ENCODE measurements at places on chromosomes 11 and 22.

GRCh38 chr11:46489656-46490560 lies 98.3 kb upstream of the CHRM4 start:
- peak; percentile 72 for DNase-seq

- DNase-seq = no peak
These were observed 34.9 kb upstream of the DAGLA start for GRCh38 chr11:61645179-61645868.

- DNase-seq = no peak
These were observed 326.0 kb downstream of the CASP12 start for GRCh38 chr11:104572279-104572678.

DNA sequence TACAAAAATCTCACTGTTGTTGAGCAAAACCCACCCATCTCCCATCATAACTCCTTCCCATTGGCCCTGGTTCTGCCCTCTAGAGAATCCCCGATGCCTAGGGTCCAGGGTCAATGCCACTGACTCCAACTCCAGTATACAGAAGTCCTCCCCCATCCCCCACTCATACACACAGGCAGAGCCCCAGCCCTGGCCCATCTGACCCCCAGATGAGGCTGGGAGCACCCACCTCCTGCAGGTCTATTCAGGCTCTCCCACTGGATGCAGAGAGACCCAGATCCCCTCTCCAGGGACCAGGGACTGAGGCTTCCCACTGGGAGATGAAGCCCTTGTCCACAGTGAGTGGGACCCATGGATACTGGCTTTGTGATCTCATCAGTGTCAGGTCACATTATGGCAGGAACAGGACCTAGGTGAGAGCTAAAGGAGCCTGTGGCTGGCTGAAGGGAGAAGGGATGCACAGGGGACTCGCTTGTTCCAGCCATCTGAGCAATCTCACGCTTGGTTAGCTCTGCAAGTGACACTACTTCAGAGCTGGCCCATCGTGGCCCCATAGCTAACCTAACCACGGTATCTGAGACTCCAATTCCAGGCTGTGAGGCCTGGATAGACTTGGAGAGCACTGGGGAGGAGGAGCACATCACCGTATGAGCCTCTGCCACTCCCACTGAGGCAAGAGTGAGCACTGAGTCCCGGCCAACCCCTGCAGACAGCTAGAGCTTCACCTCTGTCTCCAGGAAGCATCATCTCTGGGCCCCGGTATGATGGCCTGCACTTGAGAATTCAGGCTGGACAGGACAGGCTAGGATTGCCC lies 35.7 kb downstream of the TRIM29 start:
- no peak for DNase-seq

GRCh38 chr11:10410844-10411200 lies 44.2 kb upstream of the AMPD3 start:
- no peak for DNase-seq

- DNase-seq = no peak
These were observed 81.6 kb upstream of the SORL1-AS1 start for GRCh38 chr11:121534131-121535093.

DNA sequence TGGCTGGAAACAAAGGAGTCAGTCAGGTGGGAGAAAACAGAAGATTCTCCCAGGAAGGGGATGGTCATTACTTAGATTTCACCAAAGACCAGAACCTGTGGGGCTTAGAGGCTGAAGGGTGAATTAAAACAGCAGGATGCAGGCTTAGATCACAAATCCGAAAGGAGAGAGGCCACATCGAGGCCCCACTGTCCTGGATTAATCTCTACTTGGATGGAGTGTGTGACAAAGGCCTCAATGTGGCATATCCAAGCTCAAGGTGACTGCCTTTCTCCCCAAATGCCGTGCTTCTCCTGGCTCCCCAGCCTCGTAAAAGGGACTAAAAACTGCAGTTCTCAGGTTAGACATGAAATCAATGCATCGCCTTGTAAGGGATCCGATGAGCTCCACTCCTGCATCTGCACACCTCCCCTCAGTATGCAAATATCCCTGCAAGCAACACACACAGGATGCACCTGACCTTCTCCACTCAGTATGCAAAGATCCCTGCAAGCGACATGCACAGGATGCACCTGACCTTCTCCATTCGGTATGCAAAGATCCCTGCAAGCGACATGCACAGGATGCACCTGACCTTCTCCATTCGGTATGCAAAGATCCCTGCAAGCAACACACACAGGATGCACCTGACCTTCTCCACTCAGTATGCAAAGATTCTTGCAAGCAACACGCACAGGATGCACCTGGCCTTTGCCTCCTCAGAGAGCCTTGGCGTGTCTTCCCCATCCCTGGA lies 447.4 kb downstream of the BRD1 start:
- DNase-seq = no peak

- no peak for DNase-seq
These were observed 542.1 kb upstream of the LUZP2 start for GRCh38 chr11:23954730-23955129.

DNA sequence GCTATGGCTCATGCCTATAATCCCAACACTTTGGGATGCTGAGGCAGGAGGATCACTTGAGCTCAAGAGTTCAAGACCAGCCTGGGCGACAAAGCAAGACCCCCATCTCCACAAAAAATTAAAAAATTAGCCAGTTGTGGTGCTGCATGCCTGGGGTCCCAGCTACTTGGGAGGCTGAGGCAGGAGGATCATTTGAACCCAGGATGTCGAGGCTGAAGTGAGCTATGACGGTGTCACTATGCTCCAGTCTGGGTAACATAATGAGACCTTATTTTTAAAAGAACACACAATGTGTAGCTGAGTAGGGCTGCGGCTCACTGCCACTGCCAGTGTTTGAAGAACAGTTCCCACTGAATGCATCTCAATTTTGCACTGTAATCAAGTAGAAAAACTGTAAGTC lies 7.1 kb upstream of the VPREB1 start:
- no peak for DNase-seq

- DNase-seq = no peak
These were observed 544.9 kb downstream of the TBC1D22A start for GRCh38 chr22:47307326-47307725.

DNA sequence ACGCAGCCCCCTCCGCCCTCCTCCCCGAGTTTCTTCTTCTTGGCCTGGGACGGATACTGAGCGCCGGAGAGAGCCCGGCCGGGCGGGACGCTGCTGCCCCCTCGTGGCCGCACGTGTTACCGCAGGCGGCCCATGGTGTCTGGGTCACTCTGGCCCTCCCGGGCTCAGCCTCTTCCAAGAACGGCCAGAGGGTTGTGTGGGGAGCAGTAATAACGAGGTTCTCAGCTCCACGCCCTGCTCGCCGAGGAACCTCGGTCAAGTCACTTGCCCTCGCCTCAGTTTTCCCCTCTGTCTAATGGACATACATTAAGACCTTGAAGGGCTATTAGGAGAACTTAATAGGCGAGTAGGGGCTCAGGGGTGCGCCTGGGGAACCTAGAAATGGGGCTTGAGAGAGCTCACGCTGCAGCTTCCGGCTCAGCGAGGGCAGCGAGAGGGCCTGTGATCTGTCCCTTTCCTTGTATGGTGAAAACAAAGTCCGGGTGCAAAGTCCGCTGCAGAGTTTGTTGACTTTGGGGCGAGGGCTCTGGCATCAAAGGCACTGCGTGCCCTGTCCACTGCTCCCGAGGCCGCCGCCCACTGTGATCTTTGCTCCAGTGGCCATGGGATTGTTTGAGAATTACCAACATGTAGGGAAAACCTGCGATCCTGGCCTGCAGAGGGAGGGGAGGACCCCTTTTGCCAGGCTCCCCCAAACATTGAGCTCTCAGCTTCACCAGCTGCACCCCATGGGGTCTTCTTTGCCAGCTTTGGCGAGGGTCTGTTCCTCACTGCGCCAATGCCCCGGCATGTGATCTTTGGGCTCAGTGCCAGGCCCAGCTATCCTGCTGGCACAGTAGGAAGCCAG lies 14.4 kb upstream of the LRP5 start:
- peak; percentile 95 for DNase-seq

DNA sequence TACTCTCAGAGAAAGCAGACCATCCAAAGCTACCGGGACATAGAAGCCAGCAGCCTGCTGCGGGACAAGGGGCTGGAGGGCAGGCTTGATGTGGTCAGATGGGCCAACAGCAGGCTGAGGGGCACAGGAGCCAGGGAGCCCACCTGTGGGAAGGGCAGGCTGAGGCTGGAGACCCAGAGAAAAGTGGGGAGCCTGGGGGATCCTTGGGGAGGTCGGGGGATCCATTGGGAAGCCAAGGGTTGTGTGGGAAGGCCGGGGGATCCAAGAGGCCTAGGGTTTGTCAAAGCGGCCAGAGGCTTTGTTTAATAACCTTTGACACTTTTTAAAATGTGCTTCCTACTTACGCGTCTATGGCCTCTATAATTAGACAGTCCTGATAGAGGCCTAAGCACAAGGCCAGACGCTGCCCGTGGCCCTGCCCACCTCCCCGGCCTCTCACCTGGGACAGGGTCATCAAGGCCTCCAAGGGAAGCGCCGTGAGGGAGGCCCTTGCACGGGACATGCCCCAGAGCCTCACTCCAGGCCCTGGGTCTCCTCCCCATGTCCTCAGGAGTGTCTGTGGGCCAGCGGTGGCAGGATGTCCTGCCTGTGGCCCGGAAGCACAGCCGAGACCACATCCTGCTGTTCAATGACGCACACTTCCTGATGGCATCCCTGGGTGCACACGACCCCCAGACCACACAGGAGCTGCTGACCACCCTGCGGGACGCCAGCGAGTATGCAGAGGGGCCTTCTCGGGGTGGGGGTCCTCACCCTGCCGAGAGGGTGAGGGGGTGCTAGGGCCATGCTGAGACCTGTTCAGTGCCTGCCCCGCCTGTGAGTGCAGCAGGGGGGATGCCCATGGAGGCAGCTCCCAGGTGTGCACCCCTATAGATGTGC lies 8.6 kb upstream of the GTSE1 start:
- DNase-seq = no peak

DNA sequence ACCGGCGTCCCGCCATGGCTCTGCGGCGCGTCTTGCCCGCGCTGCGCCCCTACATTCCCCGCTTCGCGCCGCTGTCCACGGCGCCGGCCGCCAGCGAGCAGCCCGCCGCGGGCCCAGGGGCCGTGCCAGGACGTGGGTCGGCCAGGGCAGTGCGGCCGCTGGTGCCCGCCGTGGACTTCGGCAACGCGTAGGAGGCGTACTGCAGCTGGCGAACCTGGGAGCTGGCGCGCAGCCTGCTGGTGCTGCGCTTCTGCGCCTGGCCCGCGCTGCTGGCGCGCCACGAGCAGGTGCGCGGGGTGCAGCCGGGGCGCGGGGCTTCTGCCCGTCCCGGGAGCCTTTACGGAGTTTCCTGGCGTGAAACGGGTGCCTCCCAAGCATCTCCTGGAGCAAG lies 20.1 kb downstream of the DGCR6L start:
- DNase-seq = peak; percentile 56

- DNase-seq = peak; percentile 82
These were observed 10.9 kb upstream of the APOBEC3C start for GRCh38 chr22:39003165-39003638.

DNA sequence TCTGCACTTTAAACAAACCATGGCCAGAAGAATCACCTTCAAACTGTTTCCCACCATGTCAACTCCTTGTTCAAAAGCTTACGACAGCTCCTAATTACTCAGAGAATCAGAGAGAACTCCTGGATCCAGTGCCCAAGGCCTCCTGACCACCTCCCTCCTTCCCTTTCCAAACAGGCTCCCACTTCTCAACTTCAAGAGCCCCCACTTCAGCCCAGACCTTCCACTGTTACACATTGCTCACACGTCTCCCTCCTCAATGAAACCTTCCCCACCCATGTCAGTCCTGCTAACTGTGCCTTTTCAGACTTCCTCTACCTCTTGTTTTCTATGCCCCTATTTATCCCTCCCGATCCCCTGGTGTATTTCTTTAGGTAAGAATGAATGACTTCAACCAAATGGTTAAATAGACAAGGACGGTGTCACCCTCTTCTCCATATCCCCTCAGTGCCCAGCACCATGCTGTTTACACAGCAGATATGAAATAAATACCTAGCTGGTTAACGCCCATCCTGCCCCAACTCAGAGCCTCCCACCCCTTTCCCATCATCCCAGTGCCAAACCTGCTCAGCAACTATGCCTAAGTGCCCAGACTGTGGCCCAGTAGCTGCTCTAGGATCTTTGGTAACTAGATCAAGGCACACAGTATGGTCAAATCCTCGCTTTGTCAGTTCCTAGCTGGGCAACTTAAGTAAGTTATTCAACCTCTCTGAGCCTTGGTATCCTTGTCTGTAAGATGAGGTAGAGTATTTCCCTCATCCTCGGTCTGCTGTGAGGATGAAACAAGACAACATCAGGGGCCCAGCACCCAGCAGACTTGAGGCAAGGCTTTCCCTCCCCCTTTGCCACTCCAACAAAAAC lies 36.8 kb downstream of the PLEKHA7 start:
- DNase-seq = no peak

DNA sequence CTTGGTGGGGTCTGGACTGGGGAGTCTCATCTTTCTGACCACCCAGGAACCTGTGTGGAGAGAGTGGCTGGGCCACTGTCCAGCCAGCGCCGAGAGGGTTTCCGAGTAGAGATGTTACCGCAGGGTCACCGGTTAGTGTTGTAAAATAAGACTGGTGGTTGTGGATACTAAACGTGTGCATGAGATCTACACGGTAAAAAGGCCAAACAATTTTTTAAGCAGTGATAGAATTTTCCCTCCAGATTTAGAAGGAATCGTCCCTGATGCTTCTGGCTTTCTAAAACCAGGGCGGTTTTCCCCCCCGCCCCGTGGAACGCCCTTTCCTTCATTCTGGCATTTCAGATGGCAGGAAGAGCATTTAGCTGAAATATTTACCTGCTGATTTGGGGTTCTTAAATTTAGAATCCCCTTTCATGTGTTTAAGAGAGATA lies 72.6 kb upstream of the PPARA start:
- DNase-seq = no peak

DNA sequence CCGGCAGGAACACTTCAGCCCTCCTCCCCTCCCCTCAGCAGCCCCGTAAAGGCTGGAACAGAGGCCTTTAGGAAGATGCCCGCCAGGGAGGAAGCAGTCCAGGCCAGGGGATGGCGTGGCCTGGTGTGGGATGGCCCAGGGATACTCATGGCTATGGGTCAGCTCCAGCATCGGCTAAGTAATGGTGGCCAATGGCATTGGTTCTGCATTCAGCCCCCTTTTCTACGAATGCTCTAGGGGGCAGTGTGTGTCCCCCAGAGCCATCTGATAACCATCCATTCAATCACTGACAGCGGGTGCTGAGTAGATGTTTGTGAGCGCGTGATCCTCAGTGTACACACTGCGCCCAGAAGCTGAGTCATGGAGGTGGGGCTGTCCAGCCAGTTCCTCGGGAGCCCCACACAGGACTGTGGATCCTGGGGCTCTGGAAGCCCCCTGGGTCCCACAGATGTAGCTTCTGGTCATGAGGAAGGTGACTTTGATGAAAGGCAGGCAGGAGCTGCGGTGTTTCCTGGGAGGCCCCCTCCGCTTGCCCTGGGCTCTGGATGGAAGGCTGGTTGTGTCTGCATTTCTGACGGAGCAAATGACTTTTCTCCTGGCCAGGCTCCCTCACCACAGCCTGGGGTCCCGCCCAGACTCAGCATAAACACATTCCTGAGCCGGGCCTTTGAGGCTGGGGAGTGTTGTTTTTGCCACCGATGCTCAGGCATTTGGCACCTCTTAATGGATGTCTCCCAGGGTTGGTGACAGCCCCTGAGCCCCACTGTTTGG lies 46.5 kb downstream of the FBLN1 start:
- DNase-seq = peak; percentile 87

DNA sequence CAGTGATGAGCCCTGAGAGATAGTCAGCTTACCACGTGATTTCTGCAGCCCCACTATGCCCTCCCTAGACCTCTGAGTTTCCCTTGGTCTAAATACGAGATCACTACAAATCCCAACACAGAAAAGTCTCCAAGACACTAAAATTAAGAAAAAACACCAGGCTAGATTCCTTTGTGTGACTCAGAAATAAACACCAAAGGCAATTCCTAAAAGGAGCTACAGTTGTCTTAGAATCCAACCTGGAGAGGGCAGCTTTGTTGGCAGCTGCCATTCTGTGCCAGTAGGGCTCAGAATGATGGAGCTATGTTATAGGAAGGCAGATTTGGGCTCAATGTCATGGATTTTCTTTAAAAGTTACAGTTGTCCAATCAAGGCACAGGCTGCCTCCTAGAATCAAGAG lies 37.1 kb upstream of the HMGXB4 start:
- no peak for DNase-seq
